ENCODE measurements at places on chromosomes 11 and 22.

GRCh38 chr11:133711545-133711944, 133.8 kb downstream of the SPATA19 start:
- no peak for DNase-seq

- no peak for DNase-seq
Measured at GRCh38 chr11:76605338-76606074, 65.0 kb downstream of the LRRC32 start.

DNA sequence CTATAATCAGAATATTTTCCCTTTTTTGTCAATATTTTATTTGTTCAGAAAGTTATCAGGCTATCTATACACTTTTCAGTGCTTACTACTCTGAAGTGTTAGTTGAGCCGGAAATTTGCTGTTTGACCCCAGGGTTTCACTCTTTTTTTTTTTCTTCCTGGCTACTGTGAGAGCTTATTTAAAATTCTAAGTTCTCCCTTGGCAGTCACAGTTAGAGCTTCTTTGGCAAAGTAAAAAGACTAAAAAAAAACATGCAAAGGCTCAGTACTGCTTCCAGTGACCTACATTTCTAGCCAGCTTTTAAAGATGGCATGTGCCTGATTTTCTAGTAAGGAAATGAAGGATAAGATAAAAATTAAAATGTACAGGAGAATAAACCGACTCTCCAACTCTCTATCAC, 48.4 kb downstream of the ELP4 start:
- DNase-seq: no peak

DNA sequence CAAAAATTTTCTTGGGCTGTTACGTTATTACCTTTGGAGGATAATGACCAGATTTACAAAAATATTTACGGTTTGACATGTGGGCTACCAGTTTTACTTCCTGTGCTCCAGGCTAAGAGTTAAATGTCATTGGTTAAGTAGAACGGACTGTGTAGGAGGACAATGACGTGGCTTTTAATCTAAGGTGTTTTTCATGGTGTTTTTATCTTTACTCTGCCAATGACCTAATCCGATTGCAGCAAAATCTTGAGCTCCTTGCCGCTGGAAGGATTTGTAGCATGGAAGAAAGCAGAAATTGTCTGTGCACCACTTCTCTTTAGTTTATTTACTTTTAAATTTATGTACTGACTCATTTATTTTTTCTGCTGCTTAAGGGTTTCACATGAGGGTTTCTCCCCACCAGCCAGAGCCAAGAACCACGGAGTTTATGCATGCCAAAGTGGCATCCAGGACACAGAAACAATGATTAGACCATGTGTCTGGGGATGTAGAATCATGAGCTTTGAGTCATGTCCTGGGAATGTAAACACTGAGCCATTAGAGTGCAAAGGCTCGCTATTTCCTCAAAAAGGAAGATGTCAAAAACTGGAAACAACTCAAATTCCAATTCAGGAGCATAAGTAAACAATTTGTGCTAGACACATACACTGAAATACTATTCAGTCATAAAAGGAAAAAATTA, 1.9 kb upstream of the CARD16 start:
- no peak for DNase-seq

DNA sequence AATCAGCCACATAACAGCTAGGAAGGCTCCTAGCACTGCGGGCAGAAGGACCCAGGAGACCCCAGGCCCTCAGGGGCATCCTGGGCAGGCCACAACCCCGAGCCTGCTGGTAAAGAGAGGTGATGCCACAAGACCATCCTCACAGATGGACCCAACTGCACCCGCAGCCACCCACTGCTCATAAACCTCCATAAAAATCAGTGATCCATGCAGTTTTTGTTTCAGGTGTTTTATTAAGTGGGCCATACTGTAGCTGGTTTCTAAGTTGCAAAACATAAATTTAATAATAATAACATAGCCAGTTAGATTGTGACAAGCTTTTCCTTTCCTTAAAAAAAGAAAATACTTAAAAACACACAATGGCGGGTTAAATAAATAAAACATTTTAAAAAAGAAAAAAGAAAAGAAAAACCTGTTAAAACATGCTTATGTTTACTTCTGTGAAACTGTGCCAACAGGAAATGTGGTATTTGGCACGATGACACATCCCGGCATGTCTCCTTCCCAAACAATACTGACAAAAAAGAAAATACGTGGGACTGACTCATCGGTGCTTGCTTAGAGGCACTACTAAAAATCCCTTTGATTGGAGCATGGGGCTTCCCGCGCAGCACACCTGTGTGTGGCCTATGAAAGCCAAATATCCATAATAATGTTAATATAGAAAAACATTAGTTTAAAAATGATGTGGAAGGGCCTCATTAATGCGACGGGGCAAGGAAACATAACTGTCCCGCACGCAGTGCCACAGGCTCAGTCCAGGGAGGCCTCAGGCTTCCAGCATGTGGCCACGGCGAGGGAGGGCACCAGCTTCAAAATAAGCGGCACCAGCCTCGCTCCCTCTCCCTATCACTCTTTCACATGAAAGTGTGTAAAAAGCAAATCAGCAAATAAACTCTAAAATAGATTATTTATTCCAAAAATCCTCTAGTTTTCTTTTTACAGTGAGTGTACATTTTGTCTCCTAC, 47.5 kb upstream of the SCUBE2 start:
- no peak for DNase-seq

DNA sequence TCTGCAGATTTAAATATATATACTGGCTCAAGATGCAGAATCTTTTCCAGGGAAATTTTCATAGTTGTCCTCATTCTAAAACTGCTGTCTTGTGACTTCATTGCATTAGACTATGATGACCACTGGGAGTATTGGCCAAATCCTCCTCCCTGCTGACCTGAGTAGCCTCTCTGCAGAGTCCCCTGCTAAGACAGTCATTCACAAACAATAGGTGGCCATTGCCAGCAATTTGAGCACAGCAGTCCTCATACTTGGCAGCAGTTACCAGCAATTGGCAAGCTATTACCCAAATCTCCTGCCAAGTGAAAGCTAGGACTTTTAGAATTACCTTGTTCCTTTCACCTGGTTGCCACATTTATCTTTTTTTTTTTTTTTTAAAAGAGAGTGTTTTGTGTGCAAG, 325.8 kb downstream of the FAT3 start:
- DNase-seq: no peak

DNA sequence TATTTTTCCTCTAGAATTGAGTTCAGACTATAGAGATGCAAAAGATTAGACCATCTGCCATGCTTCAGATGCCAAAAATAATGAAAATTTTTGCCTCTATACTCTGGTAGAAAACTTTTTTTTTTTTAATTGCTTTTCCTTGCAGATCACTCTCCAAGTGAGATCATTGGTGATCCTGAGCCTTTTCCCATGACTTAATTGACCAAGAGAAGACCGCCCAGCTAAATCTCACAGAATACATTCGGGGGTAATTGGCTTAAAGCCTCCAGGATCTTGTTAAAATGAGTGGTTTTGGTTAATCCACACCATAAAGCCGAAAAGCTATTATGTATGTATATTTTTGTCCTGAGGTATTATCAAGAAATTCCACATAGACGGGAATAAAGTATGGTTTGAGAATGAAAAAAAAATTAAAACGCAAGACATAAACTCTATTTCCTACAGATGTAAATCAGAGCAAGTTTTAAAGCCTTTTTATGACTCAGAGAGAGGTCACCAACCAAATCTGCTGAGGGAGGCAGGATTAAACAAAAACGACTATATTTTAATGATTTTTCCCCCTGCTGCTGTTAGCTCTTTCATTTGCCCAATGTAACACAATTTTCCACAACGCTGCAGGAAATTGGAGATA, 64.0 kb downstream of the PARVA start:
- DNase-seq: no peak

GRCh38 chr22:41264408-41264941, 21.5 kb downstream of the RANGAP1 start:
- no peak for DNase-seq

DNA sequence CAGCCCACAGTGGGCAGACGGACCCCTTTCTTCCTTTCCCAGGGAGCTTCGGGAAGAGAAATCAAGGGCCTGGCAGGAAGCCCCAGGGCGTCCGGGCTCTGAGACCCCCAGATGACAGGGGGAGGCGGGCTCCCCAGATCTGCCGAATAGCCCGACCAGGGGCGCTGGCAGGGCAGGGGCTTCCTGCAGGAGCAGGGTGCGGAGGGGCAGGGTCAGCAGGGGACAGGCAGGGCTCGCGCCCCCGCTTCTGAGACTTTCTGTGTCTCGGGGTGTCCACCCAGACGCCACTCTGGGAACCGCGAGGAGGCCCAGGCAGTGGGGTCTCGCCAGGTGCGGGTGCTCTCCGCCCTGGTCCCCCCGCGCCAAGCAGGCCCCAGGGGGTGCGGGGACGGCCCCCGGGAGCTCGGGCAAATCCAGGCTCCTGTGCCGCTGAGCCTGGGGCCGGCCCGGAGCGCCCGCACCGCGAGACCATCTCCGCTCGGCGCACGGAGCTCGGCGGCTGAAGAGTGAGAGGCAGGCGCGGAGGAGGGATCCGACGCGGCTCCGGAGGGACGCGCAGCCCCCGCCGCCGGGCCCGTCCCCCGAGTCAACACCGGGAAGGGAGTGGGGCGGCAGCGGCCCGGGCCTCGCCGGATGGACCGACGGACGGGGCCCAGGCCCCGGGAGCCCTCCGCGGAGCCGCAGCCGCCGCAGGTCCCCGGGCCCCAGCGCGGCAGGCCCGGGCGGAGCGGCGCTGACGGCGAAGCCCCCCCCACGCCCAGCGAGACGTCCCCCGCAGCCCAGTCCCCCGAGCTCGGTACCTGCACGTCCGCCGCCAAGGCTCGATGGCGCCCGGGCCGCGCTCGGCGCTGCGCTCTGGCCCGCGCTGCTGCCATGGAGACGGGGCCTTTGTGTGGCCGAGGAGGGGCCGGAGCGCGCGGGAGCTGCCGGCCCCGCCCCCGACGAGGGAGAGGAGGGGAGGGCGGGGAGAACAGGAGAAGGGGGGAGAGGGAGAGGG, at the start of gene PLXNB2:
PLXNB2 (minus strand) TSS at position 894 of the 997 bp plus-strand sequence. CDS start 17,062 bp downstream, outside the sequence.
- DNase-seq: peak; percentile 94

- peak; percentile 8 for DNase-seq
Measured at GRCh38 chr22:43823353-43823908, 11.3 kb upstream of the EFCAB6 start.

DNA sequence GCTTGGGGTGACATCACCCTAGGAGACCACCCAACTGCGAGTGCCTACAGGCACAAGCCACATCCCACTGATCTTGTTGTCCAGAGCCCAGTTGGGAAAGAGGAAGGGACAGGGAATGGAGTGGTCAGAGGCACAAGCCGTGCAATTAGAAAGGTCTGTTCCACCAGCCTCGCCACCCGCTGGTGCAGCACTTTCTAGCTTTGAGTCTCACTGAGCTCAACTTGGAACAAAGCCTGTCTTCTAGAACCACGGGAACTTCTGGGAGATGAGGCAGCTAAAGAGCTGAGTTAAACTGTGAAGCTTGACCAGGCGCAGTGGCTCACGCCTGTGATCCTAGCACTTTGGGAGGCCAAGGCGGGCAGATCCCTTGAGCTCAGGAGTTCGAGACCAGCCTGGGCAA, 29.3 kb downstream of the TPBGL start:
- no peak for DNase-seq

- peak; percentile 90 for DNase-seq
Measured at GRCh38 chr22:42581762-42582716, 28.3 kb downstream of the SERHL2 start.

DNA sequence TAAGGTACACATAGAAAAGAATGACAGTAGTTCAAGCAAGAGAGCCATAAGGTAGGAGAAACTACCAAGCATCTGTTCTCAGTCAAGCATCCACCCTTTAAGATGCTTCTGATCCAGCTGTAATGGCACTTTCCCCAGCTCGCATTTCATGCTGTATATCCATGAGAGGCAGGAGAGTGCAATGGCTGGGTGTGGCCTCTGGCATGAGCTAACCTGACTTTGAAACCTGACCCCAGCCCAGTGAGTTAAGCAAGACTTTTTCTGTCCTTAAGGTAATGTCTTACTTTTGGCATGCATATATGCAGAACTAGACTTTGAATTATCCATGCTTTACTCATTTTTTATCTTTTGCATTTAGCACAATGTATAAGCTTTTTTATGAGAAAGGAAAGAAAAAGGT, 79.8 kb upstream of the CNTN5 start:
- DNase-seq: no peak

DNA sequence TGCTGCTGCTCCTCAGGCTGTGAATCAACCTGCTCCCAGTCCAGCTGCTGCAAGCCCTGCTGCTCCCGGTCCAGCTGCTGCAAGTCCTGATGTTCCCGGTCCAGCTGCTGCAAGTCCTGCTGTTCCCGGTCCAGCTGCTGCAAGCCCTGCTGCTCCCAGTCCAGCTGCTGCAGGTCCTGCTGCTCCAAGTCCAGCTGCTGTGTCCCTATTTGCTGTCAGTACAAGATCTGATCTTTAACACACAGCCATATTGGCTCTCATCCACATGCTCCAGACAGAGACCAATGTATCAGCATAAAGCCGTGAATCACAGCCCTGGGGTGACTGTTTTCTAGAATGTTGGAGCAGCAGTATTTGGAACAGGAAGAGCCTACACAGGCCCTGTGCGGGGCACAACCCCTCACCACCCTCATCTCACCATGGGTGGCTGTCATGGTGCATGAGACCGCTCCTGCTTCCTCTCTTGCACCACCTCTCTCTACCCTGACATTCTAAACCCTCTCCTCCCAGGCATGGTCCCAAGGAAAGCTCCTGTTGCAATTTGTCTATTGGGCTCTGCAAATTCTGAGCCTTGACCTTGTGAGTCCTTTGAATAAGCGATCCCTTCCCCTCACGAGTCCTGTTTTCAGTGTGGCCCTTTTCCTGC, 3.5 kb downstream of the KRTAP5-10 start:
- no peak for DNase-seq

DNA sequence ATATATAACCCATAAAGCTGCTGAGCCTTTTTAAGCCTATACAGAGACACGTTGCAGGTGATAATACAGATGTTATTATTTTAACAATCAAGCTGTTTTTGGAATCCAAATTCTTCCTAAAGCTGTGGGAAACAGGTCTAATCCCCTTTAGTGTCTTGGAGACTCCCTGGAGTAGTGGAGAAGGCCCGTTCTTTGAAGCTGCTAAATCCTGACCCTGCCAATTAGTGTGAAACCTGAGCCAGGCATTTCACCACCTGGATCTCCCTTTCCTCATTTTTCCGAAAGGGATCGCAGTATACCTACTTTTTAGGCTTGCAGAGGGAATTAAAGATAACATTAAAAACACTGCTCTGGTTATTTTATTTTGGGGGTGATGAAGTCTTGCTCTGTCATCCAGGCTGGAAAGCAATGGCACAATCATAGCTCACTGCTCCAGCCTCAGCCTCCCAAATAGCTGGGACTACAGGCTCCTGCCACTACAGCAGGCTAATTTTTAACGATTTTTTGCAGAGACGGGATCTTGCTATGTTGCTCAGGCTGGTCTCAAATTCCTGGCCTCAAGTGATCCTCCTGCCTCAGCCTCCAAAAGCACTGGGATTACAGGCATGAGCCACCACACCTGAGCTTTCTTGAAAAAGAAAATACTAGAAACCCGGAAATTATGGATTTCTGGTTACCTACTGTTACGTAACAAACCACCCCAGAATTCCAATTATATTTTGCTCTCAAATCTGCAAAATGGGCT, 1.7 kb upstream of the EIF4ENIF1 start:
- DNase-seq: no peak

- peak; percentile 67 for DNase-seq
Measured at GRCh38 chr22:27895600-27895999, 23.5 kb downstream of the PITPNB start.

Data from GM13976 (cell line).